Sigmoid colon (tissue), 7 donors: ENCODE measurements at places on chromosomes 3 and 15.

DNA sequence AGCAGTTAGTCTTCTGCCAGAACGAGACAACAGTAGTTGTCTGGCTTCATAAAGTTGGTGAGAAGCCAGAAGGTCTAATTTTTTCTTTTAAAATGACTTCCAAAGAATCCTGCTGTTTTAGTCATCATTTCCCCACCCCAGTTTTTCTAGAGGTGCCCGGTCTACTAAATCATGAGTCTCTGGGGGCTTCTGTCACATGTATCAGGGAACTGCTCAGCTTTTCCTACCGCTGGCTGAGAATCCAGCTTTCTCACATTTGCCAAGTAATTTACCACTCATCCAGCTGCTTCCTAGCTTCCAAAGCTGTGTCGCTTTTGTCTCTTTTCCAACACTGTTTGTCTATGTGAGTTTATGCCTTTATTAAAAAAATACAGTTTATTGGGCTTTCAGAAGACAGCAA lies 183.3 kb downstream of the NSUN3 start:
- H3K4me1 ChIP-seq: no peaks in the 10 kb centered on the region
- no peak overlapping the region for H3K4me3 ChIP-seq
- H3K27me3 ChIP-seq: no peaks in the 10 kb centered on the region
- peak overlapping the region; percentile 39 for H3K27ac ChIP-seq
- DNase-seq: no peak

- H3K4me3 ChIP-seq: no peak overlapping the region
- no peaks in the 10 kb centered on the region for H3K36me3 ChIP-seq
- H3K4me1 ChIP-seq: no peaks in the 10 kb centered on the region
- no peak for DNase-seq
- no peak overlapping the region for H3K27ac ChIP-seq
- H3K27me3 ChIP-seq: no peaks in the 10 kb centered on the region
Observed at GRCh38 chr3:134810052-134810435, 15.0 kb downstream of the EPHB1 start.

GRCh38 chr3:40396406-40396805 lies 9.4 kb downstream of the ENTPD3 start:
- no peaks in the 10 kb centered on the region for H3K4me1 ChIP-seq
- H3K36me3 ChIP-seq: no peaks in the 10 kb centered on the region
- no peaks in the 10 kb centered on the region for H3K27me3 ChIP-seq
- H3K4me3 ChIP-seq: no peak overlapping the region
- H3K27ac ChIP-seq: no peak overlapping the region

- no peak overlapping the region for H3K4me3 ChIP-seq
- no peaks in the 10 kb centered on the region for H3K36me3 ChIP-seq
- peaks cover 15% of the 10 kb centered on the region for H3K27me3 ChIP-seq
- no peak for DNase-seq
- H3K4me1 ChIP-seq: peaks cover 11% of the 10 kb centered on the region
- no peak overlapping the region for H3K27ac ChIP-seq
Observed at GRCh38 chr15:31483986-31484951, 157.6 kb downstream of the KLF13 start.

DNA sequence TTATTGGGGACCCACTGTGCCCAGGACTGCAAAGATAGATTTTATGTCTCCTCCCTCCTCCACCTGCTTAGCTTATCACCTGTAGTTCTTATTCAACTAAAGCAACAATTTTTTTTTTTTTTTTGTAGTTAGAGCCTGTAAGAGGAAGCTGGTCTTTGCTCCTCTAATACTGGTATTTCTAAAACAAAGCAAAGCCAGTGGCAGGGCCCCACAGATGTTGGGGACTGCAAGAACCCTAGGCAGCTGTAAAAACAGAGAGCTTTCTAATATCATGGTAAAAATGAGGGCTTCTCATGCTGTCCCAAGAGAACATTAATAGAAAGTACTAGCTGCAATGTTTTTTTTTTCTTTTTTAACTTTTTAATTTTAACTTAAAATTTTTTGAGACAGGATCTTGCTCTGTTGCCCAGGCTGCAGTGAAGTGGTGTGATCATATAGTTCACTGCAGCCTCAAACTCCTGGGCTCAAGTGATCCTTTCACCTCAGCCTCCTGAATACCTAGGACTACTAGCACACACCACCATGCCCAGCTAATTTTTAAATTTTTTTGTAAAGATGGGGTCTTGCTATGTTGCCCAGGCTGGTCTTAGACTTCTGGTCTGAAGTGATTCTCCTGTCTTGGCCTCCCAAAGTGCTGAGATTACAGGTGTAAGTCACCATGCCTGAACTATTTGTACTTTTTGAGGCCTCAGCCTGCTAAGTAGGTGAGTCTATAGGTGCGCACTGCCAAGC lies 27.1 kb downstream of the SPATA12 start:
- DNase-seq: no peak
- peaks cover 17% of the 10 kb centered on the region for H3K4me1 ChIP-seq
- H3K27me3 ChIP-seq: no peaks in the 10 kb centered on the region
- H3K36me3 ChIP-seq: no peaks in the 10 kb centered on the region
- H3K27ac ChIP-seq: no peak overlapping the region

DNA sequence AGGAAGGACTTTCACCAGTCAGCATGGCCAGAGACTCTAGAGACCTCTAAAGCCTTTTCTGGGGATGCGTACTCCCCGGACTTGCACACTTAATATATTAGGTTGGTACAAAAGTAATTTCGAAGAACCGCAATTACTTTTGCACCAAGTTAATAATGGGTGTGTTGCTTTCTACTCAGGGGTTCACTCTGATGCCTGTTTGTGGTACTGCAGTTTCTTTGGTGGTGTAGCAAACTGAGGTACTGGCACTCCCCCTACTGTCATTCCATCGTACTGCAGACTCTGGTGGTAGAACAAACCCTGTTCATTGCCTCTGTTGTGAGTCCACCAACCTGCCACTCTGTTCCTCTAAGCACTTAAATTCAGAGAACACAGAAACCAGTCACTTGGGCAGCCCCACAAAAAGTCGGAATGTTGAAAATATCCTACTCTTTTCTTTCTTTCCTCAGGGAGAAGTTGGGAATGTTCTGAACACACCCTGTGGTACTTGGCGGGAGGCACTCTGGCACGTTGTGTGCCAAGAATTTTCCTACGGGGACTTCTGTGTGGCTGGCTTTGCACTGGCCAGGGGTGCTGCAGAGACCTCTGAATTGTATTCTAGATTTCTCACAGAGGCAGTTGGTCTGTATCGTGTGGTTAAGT lies 46.3 kb downstream of the GABRG3 start:
- DNase-seq: no peak
- H3K4me3 ChIP-seq: no peak overlapping the region
- H3K27me3 ChIP-seq: no peaks in the 10 kb centered on the region
- no peaks in the 10 kb centered on the region for H3K4me1 ChIP-seq
- no peaks in the 10 kb centered on the region for H3K36me3 ChIP-seq
